Astrocyte (in vitro differentiated cells and primary cell): ENCODE measurements at places on chromosomes 6 and 20. TPM values are rescaled to one million over a fixed set of nuclear protein-coding genes. Genes with fewer than 3 reads are reported as not detected.

The FAM217A gene
- total RNA-seq: not detected in 2 replicates

The KCNS1 gene
- 2.2 and 2.3 TPM in 2 replicates for total RNA-seq

The TAGAP gene
- total RNA-seq: 0.10 and 0.11 TPM in 2 replicates

The SLC35D3 gene
- not detected in 2 replicates for total RNA-seq

The ZNF512B gene
- 27.5 and 27.7 TPM in 2 replicates for total RNA-seq

The GPR6 gene
- total RNA-seq: not detected in 2 replicates

DNA sequence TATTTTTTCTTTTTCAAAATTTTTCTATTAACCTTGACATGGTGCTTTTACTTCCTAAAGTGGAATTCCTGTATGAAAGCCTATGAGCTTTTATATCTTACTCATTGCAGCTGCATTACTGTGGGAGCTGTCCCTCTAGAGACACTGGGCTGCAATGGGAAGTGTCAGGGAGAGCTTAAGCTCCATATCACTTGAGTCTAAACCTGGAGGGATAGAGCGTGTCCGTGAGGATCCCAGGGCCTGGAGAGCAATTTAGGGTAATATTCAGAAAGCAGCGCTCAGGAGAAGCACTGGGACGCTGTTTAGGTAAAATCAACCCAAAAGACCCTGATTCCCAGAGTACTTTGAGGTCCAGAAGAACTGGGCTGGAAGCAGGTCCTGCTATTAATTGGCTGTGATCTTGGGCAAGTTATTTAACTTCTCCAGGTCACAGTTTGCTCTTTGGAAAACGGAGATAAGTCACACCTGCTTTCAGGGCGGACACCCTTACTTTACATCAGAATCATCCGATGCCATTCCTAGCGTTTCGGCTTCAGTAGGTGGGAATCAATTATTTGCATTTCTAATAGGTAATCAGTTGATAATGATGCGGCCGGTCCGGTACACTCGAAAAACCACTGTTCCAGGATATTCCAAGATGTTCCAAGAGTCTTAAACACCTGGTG, 628 bp upstream of the ERGIC3 start:
- H3K36me3 ChIP-seq: peaks cover 6% of the 10 kb centered on the region
- no peak for DNase-seq
- H3K4me3 ChIP-seq: peak overlapping the region; percentile 89
- no peaks in the 10 kb centered on the region for H3K27me3 ChIP-seq

DNA sequence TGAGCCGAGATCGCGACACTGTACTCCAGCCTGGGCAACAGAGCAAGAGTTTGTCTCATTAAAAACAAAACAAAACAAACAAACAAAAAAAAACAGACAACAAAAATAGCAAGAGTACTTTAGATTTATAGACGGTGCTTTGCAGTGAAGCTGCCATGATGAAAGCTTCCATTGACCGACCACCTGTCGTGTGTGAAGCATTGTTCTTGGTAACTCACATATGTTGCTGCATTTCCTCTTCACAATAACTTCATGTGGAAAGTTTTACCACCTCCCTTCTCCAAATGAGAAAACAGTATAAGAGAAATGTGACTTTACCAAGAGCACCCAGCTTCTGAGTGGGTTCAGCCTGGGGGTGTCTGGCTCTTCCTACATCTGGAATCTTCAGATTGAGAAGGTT, 56.4 kb upstream of the PTGIS start:
- peaks cover 2% of the 10 kb centered on the region for H3K27me3 ChIP-seq
- no peaks in the 10 kb centered on the region for H3K4me1 ChIP-seq
- no peaks in the 10 kb centered on the region for H3K36me3 ChIP-seq
- H3K4me3 ChIP-seq: no peak overlapping the region

- H3K36me3 ChIP-seq: no peaks in the 10 kb centered on the region
- H3K27me3 ChIP-seq: no peaks in the 10 kb centered on the region
- H3K27ac ChIP-seq: no peak overlapping the region
- DNase-seq: no peak
- no peak overlapping the region for H3K4me3 ChIP-seq
- no peaks in the 10 kb centered on the region for H3K4me1 ChIP-seq
Measured at GRCh38 chr6:83038246-83038645, 27.4 kb downstream of the UBE3D start.

- H3K4me3 ChIP-seq: no peak overlapping the region
- no peak for DNase-seq
- peaks cover 9% of the 10 kb centered on the region for H3K4me1 ChIP-seq
Measured at GRCh38 chr6:42249279-42249678, 31.6 kb upstream of the MRPS10 start.

DNA sequence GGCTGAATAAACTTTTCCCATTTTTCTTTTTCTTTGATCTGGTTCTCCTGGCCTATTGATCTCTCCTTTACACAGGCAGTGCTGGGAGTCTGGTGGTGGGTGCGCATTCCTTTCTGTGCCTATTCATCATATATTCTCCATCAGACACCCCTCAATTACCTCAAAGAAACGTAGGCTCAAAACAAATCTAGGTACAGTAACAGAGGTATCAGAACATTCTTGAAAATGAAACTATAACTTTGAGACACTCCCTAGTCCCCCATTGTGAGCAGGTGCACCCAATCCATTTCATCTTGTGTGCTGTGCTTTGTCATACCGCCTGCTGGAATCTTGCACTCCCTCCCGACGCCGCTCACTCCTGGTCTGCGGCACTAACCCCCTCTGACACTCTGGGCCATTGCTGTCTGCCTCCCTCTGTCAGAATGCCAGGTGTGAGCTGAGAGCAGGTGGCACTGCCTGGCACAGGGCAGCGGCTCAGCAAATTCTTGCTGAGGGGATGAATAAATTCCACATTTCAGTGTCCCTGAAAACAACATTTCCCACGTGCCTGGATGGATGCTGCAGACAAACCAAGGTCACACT, 303.4 kb upstream of the EXOC2 start:
- H3K36me3 ChIP-seq: no peaks in the 10 kb centered on the region
- no peak for DNase-seq
- no peak overlapping the region for H3K27ac ChIP-seq
- H3K4me3 ChIP-seq: no peak overlapping the region
- H3K27me3 ChIP-seq: peaks cover 3% of the 10 kb centered on the region
- no peaks in the 10 kb centered on the region for H3K4me1 ChIP-seq

GRCh38 chr6:30798494-30798893, 54.1 kb upstream of the IER3 start:
- H3K4me1 ChIP-seq: peaks cover 4% of the 10 kb centered on the region
- H3K4me3 ChIP-seq: no peak overlapping the region
- no peaks in the 10 kb centered on the region for H3K27me3 ChIP-seq

DNA sequence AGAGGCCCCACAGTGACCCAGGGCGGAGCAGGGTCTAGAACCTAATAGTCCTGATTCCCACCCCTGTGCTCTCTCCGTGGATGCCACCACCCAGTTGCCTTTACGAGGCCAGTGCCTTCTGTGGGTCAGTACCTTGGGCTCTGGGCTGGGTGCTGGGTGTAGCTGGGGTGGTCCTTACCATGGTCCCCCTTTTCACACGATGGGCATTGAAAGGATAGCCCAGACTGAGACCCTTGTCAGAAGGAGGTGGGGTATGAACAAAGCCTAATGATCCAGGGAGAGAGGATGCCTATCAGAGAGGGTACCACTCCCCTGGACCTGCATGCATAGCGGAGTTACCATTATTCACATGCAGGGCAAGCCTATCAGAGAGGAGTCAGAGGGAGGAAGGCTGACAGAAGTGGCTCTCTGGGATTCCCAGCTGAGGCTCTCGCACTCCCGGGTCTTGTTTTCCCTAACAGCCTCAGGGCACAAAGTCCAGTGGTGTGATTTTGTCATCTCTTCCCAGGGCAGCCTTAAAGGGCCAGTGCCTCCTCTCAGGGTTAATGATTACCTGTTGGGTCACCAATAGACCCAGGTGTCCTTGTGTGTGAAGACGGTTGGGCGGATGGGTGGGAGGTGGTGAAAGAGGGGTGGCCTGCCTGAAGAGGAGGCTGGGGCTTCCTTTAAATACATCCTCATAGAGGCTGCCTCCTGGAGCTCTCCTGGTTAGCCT, 36.2 kb downstream of the VEGFA start:
- peaks cover 15% of the 10 kb centered on the region for H3K27me3 ChIP-seq
- H3K36me3 ChIP-seq: no peaks in the 10 kb centered on the region
- H3K27ac ChIP-seq: no peak overlapping the region
- no peak overlapping the region for H3K4me3 ChIP-seq

GRCh38 chr6:55772730-55773129, 102.7 kb downstream of the BMP5 start:
- no peak for DNase-seq
- H3K27ac ChIP-seq: no peak overlapping the region
- no peaks in the 10 kb centered on the region for H3K36me3 ChIP-seq
- no peak overlapping the region for H3K4me3 ChIP-seq
- no peaks in the 10 kb centered on the region for H3K4me1 ChIP-seq
- H3K27me3 ChIP-seq: no peaks in the 10 kb centered on the region
